ENCODE measurements at places on chromosomes 11 and 22.

GRCh38 chr11:86063536-86063935 lies 5.3 kb downstream of the PICALM start:
- no peak for DNase-seq

DNA sequence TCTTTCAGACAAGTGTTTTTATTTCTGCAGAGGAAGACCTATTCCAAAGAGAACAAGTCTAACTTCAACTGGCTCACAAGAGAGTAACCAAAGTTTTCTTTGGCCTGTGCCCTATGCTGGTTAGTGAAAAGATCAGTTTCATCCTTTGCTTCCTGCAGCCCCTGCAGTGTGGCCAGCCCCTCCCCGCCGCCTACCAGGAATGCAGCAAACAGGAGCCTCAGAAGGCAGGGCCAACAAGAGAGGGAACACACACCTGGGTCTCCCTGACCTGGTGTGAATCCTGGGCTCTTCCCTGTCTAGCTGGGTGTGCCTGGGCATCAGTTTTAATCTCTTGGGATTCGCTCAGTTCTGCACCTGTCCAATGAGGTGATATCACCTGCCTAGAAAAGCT lies 21.5 kb upstream of the SCARF2 start:
- no peak for DNase-seq

DNA sequence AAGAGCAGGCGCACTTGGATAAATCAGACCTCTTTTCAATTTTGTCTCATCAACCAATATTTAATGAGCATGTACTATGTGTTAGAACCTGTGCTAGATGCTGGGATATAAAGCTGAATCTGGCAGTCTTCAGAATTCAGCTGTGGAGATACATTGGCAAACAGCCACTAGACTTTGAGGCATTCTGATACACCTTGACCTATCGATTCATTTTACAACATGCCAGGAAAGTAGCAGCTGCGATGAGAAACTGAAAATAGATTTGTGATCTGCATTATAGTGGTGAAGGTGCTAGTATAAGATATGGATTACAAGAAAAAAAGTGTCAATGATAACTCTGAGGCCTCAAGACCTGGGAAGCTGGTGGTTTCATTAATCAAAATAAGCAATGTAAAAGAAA lies 1338.1 kb upstream of the TENM4 start:
- DNase-seq: no peak

DNA sequence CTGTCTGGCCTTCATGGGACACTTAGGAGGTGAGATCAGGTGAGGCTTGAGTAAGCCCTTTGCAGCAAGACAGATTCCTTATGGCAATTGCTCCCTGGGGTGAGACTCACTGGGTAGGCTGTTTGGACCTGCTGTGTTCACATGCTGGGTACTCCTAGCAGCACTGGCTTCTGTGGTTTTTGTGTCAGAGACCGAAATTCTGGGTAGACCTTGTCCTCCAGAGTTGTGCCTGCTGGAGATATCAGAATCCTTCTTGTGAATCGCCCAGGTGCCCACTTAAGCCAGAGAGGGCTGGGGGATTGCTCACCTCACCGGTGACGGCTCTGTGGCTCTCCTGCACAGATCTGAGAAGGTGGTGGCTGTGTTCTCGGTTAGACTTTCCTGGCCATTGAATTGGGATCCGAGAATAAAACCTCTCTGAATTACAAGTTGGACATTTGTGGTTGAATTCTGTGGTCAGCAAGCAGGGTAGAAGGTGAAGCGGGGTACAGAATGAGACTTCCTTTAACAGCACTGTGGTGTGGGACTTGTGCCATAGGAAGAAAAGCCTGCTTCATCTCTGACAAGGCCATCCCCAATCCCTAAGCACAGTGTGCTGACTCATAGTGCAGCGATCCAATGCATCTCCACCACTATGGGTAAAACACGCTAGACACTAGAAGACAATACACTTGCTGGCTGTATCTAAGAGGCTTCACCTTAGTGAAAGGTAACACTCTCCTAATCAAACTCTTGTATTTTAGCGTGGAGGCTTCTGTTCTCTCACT lies 52.5 kb upstream of the TTC12 start:
- DNase-seq: no peak

GRCh38 chr11:45982656-45983470 lies 60.4 kb downstream of the LARGE2 start:
- peak; percentile 86 for DNase-seq

DNA sequence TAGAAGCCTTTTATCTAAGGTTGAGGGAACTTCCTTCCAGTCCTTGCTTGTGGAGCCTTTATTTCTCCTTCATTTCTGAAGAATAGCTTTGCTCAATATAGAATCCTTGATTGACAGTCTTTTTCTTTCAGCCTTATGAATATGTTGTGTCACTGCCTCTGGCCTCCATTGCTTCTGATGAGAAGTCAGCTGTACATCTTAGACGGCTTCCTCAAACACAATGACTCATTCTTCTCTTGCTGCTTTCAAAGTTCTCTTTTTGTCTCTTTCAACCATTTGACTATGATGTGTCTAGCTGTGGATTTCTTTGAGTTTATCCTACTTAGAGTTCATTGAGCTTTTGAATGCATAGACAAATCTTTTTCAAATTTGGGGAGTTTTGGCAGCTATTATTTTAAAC lies 893.2 kb downstream of the BRD1 start:
- no peak for DNase-seq

GRCh38 chr22:36335621-36336020 lies 52.1 kb downstream of the MYH9 start:
- DNase-seq: no peak

GRCh38 chr11:76947800-76948199 lies 86.4 kb upstream of the B3GNT6 start:
- no peak for DNase-seq

- no peak for DNase-seq
Measured at GRCh38 chr11:128342511-128343134, 244.7 kb downstream of the ETS1 start.

GRCh38 chr11:116499396-116500003 lies 273.3 kb downstream of the BUD13 start:
- DNase-seq: no peak

DNA sequence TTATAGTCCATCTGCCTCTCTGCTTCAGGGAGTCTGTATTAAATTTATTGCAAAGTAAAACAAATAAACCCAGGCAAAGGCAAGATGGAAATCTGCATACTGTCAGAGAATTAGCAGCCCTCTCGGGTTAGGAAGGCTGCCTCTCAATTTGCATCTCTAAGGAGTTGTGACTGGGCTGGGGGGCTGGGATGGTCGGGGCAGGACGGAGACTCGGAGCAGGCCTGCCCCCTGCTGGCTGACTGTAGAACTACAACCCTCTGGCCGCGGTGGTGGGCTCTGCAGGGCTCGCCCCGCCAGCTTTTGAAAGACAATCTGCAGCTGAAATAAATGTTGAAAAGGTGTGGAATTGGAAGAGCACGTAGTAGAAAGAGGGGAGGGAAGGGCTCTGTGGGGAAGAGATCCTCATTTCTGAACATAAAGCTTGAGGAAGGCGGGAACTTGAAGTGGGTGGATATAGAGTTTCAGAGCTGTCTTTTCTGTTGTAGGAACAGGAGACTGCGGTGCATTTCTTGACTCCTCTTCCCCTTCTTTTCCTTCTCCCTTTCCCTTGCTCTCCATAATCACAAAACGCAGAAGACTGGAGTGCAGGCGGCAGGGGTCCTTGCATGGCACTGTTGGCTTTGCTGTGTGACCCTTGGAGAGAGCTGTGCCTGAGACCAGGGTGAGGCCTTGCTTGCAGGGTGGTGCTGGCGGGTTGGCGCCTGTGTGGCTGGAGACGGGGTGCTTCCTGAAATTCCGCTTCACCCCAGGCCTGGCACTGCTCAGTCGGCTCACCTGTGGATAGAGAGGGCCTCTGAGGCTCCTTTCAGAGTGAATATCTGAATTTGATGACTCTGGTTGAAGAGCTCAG lies 22.6 kb upstream of the PKNOX2 start:
- DNase-seq: no peak

GRCh38 chr11:110428040-110428439 lies 1.7 kb upstream of the FDX1 start:
- DNase-seq: no peak

GRCh38 chr22:44755956-44756361 lies 3.6 kb downstream of the ARHGAP8 start:
- no peak for DNase-seq

- no peak for DNase-seq
Measured at GRCh38 chr11:33479231-33479630, 221.4 kb downstream of the C11orf91 start.

DNA sequence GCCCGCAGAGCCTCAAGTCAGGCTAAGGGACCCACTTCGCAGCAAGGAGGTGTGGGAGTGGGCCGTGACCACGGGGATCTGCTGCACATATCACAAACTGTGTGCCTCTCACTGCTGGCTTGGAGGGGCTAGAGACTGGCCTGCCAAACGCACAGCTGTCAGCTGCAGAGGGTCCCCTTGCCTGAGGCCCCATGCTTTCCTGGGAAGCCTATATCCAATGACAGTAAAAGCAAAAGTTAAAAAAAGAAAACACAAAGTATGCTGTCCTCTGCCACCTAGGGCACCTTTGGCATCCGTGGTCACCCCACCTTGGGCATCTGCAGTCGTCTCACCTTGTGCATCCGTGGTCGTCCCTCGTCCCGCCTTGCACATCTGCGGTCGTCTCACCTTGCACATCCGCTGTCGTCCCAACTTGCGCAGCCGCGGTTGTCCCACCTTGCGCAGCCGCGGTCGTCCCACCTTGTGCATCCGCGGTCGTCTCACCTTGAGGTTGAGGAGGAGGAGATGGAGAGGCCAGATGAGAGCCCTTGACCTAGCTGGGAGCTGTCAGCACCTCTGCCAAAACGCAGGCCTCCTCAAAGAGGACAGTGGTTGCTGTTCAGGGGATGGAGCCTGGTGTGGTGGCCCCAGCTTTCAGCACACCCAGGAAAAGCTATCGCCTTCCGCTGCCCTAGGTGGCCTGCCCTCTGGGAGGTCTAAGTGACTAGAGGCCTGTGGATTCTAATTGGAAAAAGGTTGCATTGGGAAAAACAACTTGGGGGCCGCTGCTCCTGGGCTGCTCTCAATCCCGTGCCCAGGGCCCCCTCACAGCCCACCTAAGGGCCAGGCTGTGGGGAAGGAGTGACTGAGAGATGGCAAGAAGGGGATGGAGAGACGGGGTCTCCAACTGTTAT lies 90.5 kb downstream of the MYEOV start:
- DNase-seq: no peak

Measured in DMS 273 treated with DMSO at 0.1 percent for 48 hours (cell line).